Caco-2 (cell line): ENCODE measurements at places on chromosomes 3 and 15. TPM values are rescaled to one million over a fixed set of nuclear protein-coding genes. Genes with fewer than 3 reads are reported as not detected.

- H3K36me3 ChIP-seq = no peaks in the 10 kb centered on the region
- H3K4me1 ChIP-seq = no peaks in the 10 kb centered on the region
- no peaks in the 10 kb centered on the region for H3K27me3 ChIP-seq
- no peak for DNase-seq
- H3K27ac ChIP-seq = no peak overlapping the region
- H3K4me3 ChIP-seq = no peak overlapping the region
Observed at GRCh38 chr15:71084264-71084663, 31.0 kb upstream of the THSD4 start.

The EPHA3 gene
- not detected in 2 replicates for total RNA-seq

GRCh38 chr3:39753391-39753790 lies 56.0 kb upstream of the MYRIP start:
- DNase-seq = no peak
- no peaks in the 10 kb centered on the region for H3K27me3 ChIP-seq

The C2CD4A gene
- 0.11 and 0.19 TPM in 2 replicates for total RNA-seq

The STRIT1 gene
- not detected in 2 replicates for total RNA-seq

The GOLGA6L10 gene
- total RNA-seq = 3.4 and 3.8 TPM in 2 replicates

- H3K27ac ChIP-seq = no peak overlapping the region
- H3K36me3 ChIP-seq = no peaks in the 10 kb centered on the region
- H3K4me1 ChIP-seq = peaks cover 7% of the 10 kb centered on the region; the same call in 1 of the 2 replicates
- H3K4me3 ChIP-seq = no peak overlapping the region
- H3K27me3 ChIP-seq = peaks cover 1% of the 10 kb centered on the region; the same call in 1 of the 2 replicates
Observed at GRCh38 chr15:49864251-49864650, 243.4 kb downstream of the DTWD1 start.

The RAD51 gene
- total RNA-seq = 37.8 and 47.0 TPM in 2 replicates

DNA sequence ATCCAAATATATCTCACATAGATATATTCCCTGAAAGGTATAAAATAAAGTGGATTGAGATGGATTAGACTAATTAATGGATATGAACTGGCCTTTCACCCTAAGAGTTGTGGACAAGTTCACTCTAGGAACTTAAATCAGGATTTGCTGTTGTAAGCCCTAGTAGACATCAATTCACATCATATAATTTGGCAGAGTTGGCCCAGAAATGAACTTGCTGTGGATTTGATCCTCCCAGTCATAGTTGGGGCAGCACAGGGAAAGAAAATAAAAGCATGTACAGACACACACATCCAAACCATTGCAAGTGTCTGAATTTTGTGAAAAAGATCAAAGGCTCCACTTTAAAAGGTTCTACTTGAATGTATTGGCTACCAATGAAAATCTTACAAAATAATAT lies 734.7 kb upstream of the NR2F2 start:
- H3K27ac ChIP-seq = no peak overlapping the region
- H3K4me1 ChIP-seq = no peaks in the 10 kb centered on the region
- DNase-seq = no peak
- no peaks in the 10 kb centered on the region for H3K36me3 ChIP-seq

DNA sequence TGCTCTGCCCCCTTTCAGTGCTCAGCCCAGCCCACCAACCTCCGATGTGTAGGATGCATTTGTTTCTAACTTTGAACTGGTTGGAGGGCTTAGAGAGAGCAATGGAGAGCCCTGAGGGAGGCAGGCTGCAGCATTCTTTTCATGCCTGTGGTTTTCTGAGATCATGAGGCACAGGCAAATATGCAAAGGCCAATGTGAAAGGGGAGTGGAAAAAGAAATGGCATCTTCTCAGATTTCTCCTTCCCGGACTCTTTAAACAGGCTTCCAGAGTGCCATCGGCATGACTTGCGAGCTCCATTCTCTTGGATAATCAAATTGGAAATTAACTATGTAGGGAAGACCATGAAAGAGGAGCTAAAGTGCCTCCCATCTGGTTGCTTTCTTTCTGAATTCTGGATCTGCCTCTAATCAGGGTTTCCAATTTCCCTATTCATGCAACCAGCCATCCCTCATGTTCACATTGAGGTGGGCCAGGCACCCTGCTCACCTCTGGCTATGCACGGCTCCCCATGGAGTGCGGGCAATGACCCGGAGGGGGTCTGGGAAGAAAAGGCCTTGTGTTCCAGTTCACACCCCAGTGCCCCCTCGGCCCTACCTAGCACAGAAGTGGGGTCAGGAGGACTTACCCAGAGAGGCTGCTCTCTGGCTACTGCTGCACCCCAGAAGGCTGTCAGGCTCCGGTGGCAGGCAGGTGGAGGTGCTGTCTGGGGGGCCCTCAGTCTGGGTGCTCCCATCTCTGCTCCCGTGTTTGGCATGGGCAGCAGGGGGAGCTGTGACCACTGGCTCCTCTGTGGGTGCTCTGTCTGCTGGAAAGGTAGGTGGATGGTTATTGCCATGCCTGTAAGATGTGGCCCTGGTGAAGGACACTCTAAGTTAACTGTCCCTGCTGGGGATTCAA lies 16.1 kb downstream of the AMOTL2 start:
- peak overlapping the region; percentile 65 for H3K27ac ChIP-seq
- no peak overlapping the region for H3K4me3 ChIP-seq
- DNase-seq = peak; percentile 74
- H3K36me3 ChIP-seq = peaks cover 28% of the 10 kb centered on the region

The PLA2G4D gene
- total RNA-seq = not detected in 2 replicates

DNA sequence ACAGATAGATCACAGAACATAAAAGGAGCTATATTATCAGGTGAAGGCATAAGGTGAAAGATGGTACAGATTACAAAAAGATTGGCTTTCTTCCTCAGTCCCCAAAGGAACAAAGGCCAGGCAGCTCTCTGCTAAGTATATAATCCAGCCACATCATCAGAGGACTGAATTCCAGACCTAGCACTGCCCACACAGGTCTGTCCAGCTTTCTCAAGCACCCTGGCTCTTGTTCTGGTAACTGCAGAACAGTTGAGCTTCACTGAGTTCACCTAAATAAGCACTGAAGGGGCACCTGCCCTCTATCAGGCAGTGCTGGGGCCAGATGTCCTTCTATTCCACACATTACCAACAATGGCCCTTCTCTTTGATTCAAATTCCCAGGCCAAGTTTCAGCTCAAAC lies 6.3 kb downstream of the DUOXA1 start:
- no peak overlapping the region for H3K4me3 ChIP-seq
- peaks cover 17% of the 10 kb centered on the region; the same call in 1 of the 2 replicates for H3K4me1 ChIP-seq
- H3K36me3 ChIP-seq = no peaks in the 10 kb centered on the region
- DNase-seq = no peak

GRCh38 chr3:172465281-172465680 lies 17.0 kb upstream of the GHSR start:
- H3K36me3 ChIP-seq = no peaks in the 10 kb centered on the region
- no peaks in the 10 kb centered on the region for H3K27me3 ChIP-seq
- H3K27ac ChIP-seq = peak overlapping the region; percentile 58

- H3K36me3 ChIP-seq = no peaks in the 10 kb centered on the region
- no peak overlapping the region for H3K27ac ChIP-seq
- H3K4me3 ChIP-seq = no peak overlapping the region
- no peak for DNase-seq
Observed at GRCh38 chr15:34262362-34262761, 37.5 kb downstream of the EMC4 start.

The PFKFB4 gene
- 11.2 and 14.4 TPM in 2 replicates for total RNA-seq

- H3K4me3 ChIP-seq = no peak overlapping the region
- H3K27ac ChIP-seq = no peak overlapping the region
- H3K36me3 ChIP-seq = no peaks in the 10 kb centered on the region
Observed at GRCh38 chr3:134743006-134743405, 52.1 kb upstream of the EPHB1 start.

DNA sequence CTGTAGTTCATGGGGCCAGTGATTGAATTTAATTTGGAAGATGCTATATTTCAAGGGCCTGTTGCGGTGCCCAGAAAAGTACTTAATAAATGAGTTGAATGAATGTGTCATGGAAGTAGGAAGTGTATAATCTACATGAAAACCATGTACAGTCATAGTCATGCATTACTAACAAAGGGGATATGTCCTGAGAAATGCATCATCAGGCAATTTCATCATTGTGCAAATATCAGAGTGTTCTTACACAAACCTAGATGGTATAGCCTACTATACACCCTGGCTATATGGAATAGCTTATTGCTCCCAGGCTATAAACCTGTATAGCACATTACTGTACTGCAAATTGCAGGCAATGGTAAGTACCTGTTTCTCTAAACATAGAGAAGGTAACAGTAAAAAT lies 10.7 kb upstream of the MYO5C start:
- no peak for DNase-seq
- no peaks in the 10 kb centered on the region for H3K27me3 ChIP-seq
- H3K36me3 ChIP-seq = no peaks in the 10 kb centered on the region
- no peak overlapping the region for H3K4me3 ChIP-seq
- peaks cover 5% of the 10 kb centered on the region; the same call in 1 of the 2 replicates for H3K4me1 ChIP-seq

DNA sequence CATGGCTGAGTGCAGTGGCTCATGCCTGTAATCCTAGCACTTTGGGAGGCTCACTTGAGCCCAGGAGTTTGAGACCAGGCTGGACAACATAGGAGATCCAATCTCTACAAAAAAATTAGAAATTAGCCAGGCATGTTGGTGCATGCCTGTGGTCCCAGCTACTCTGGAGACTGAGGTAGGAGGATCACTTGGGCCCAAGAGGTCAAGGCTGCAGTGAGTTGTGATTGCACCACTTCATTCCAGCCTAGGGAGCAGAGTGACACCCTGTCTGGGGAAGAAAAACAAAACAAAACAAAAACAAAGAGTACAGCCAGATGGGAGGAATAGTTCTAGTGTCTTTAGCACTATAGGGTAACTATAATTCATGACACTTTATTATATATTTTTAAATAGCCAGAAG lies 26.2 kb upstream of the COMMD4 start:
- no peak overlapping the region for H3K27ac ChIP-seq
- no peak for DNase-seq
- H3K27me3 ChIP-seq = no peaks in the 10 kb centered on the region

GRCh38 chr3:146468671-146469149 lies 651 bp downstream of the PLSCR2 start:
- no peak overlapping the region for H3K4me3 ChIP-seq
- H3K36me3 ChIP-seq = no peaks in the 10 kb centered on the region
- DNase-seq = no peak
- H3K27me3 ChIP-seq = no peaks in the 10 kb centered on the region
- no peaks in the 10 kb centered on the region for H3K4me1 ChIP-seq
- no peak overlapping the region for H3K27ac ChIP-seq
